GM23338 (cell line): ENCODE measurements at places on chromosomes 1 and 21. TPM values are rescaled to one million over a fixed set of nuclear protein-coding genes. Genes with fewer than 3 reads are reported as not detected.
A peak's percentile ranks its signal among the peaks of the same experiment; 100 is the strongest.

Gene LCA5L
- 0.69 TPM in 1 of 2 replicates, not detected in the other for total RNA-seq

Gene DRAXIN
- total RNA-seq: 22.6 and 23.0 TPM in 2 replicates

Gene PCNX2
- 61.2 and 88.3 TPM in 2 replicates for total RNA-seq

Gene ADAM30
- not detected in 2 replicates for total RNA-seq

Gene MAP1LC3C
- 1.1 and 1.7 TPM in 2 replicates for total RNA-seq

Gene RBM11
- 6.8 and 8.3 TPM in 2 replicates for total RNA-seq

- no peaks in the 10 kb centered on the region for H3K4me1 ChIP-seq
- peaks cover 5% of the 10 kb centered on the region; the same call in 1 of the 2 replicates for H3K36me3 ChIP-seq
- no peak overlapping the region for H3K4me3 ChIP-seq
- DNase-seq: no peak
These were observed 11.1 kb downstream of the FLG start for GRCh38 chr1:152313970-152314369.

- no peak for DNase-seq
- H3K27ac ChIP-seq: no peak overlapping the region
- no peak overlapping the region for H3K4me3 ChIP-seq
- peaks cover 7% of the 10 kb centered on the region; the same call in 1 of the 2 replicates for H3K4me1 ChIP-seq
- no peaks in the 10 kb centered on the region for H3K27me3 ChIP-seq
These were observed 138.8 kb downstream of the VPS13D start for GRCh38 chr1:12368646-12369045.

- peaks cover 17% of the 10 kb centered on the region for H3K4me1 ChIP-seq
- no peak overlapping the region for H3K4me3 ChIP-seq
- no peak for DNase-seq
- H3K27me3 ChIP-seq: no peaks in the 10 kb centered on the region
- no peak overlapping the region for H3K27ac ChIP-seq
These were observed 164.4 kb downstream of the ZNF281 start for GRCh38 chr1:200245473-200245872.

DNA sequence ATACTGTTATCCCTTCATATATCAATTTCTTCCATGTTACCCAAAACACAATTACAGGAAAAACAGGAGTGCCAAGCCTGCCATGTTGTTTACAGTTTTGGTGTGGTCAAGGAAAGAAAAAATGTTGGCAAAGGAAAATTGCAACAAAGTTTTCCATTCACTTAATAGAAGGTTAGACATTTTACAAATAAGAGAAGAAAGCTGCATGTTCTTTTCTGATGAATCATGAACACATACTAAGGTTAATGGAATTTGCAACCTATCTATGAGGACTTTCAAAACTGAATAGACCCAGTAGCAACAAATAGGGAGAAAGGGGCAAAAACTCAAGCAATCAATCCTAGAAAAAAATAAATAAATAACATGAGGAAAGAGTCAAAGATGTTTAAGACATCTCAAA, 556.7 kb downstream of the DPYD start:
- no peak overlapping the region for H3K4me3 ChIP-seq
- H3K27me3 ChIP-seq: no peaks in the 10 kb centered on the region
- H3K27ac ChIP-seq: no peak overlapping the region
- no peak for DNase-seq
- H3K4me1 ChIP-seq: no peaks in the 10 kb centered on the region; the same call in 1 of the 2 replicates

GRCh38 chr1:168216171-168216570, 9.6 kb upstream of the SFT2D2 start:
- peaks cover 19% of the 10 kb centered on the region for H3K4me1 ChIP-seq
- H3K36me3 ChIP-seq: peaks cover 4% of the 10 kb centered on the region; the same call in 1 of the 2 replicates
- no peak overlapping the region for H3K4me3 ChIP-seq
- no peaks in the 10 kb centered on the region for H3K27me3 ChIP-seq
- H3K27ac ChIP-seq: no peak overlapping the region
- DNase-seq: no peak

DNA sequence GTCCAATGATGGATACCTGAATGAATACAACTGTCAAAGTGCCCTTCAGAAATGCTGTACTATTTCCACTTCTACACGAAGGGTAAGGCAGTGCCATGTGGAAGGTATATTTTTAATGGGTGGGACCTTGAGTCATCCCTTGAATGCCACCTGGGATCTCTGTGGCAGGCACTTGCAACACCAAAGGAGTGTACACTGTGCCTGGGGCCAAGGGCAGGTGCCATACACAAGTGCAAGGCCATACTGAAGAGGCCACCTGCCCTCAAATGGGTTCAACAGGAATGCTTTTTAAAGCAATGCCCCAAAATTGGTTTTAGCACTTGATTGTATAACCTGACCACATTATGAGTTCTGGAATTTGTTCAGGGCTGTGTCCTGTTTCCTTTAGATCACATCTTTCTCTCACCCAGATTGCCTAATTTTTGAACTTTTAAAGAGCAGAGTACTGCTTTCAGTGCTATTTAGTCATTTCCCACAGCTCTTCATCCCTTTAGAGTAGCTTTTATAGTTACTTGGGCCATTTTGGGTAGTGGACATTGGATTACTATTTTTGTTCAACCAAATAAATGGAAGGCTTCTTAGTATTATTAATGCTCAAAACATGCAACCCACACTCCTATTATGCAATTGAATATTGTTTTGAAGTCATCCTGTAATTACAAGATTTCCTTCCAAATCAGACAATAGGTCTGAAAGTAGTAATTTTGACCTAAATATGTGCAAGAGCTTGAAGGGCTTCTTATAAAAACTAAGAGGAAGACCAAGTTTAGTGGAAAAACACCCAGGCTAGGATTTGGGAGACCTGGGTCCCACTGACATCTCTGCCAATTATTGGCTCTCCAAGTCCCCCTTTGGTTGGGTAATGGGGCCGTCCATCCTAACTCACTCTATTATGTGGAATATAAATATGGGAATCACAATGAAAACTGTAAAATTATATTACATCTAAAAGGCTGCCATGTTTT, 57.2 kb downstream of the LEPR start:
- H3K4me1 ChIP-seq: no peaks in the 10 kb centered on the region
- no peak for DNase-seq
- H3K27me3 ChIP-seq: no peaks in the 10 kb centered on the region

- H3K27ac ChIP-seq: no peak overlapping the region
- no peaks in the 10 kb centered on the region for H3K27me3 ChIP-seq
These were observed 38.6 kb downstream of the BMP8A start for GRCh38 chr1:39529901-39530535.

- DNase-seq: no peak
- no peak overlapping the region for H3K4me3 ChIP-seq
- no peak overlapping the region for H3K27ac ChIP-seq
- H3K36me3 ChIP-seq: no peaks in the 10 kb centered on the region; the same call in 1 of the 2 replicates
These were observed 13.4 kb downstream of the PTPN14 start for GRCh38 chr1:214537872-214538473.

DNA sequence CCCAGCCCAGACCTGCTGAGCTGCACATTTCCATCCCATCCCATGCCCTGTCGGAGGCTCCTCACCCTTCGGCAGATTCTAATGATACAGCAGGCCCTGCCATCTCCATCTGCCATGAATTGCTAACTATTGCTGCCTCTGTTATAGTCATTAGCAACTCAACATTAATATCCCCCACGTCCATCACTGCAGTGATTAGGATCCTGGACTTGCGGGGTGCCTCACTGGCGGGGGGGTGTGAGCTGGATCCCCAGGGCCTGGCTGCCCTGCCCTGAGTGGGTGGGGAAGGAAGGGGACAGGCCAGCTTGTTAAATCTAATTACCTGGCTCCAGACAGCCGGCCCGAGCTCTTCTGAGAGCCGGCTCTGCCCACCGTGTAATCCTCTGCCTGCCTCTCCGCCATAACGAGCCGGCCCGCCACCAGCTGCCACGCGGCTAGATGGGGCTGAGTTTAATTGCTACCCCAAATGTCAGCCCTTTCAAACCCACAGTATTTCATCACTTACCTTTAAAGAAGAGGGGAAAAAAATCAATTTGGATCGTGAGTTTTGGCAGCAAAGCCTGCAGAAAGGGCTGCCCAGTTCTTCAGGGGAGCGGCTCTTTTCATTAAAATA, 227.3 kb upstream of the CSF3R start:
- H3K27me3 ChIP-seq: no peaks in the 10 kb centered on the region
- DNase-seq: no peak
- no peaks in the 10 kb centered on the region for H3K36me3 ChIP-seq

- H3K4me3 ChIP-seq: no peak overlapping the region
- no peaks in the 10 kb centered on the region for H3K4me1 ChIP-seq
These were observed 40.5 kb upstream of the ITPKB start for GRCh38 chr1:226779561-226779960.

- no peak overlapping the region for H3K4me3 ChIP-seq
- H3K4me1 ChIP-seq: peaks cover 31% of the 10 kb centered on the region
- H3K27me3 ChIP-seq: no peaks in the 10 kb centered on the region
- no peaks in the 10 kb centered on the region for H3K36me3 ChIP-seq
- DNase-seq: no peak
These were observed 3.0 kb downstream of the TSPAN2 start for GRCh38 chr1:115086176-115086830.

GRCh38 chr1:22224091-22224490, 81.2 kb upstream of the WNT4 start:
- no peaks in the 10 kb centered on the region for H3K27me3 ChIP-seq
- H3K36me3 ChIP-seq: no peaks in the 10 kb centered on the region
- H3K4me1 ChIP-seq: peaks cover 5% of the 10 kb centered on the region; the same call in 1 of the 2 replicates
- H3K4me3 ChIP-seq: no peak overlapping the region
- no peak for DNase-seq

- no peak for DNase-seq
- no peaks in the 10 kb centered on the region for H3K27me3 ChIP-seq
- H3K27ac ChIP-seq: no peak overlapping the region
- H3K4me3 ChIP-seq: no peak overlapping the region
- H3K4me1 ChIP-seq: no peaks in the 10 kb centered on the region
These were observed 243.9 kb upstream of the ZRANB2 start for GRCh38 chr1:71324671-71325267.

DNA sequence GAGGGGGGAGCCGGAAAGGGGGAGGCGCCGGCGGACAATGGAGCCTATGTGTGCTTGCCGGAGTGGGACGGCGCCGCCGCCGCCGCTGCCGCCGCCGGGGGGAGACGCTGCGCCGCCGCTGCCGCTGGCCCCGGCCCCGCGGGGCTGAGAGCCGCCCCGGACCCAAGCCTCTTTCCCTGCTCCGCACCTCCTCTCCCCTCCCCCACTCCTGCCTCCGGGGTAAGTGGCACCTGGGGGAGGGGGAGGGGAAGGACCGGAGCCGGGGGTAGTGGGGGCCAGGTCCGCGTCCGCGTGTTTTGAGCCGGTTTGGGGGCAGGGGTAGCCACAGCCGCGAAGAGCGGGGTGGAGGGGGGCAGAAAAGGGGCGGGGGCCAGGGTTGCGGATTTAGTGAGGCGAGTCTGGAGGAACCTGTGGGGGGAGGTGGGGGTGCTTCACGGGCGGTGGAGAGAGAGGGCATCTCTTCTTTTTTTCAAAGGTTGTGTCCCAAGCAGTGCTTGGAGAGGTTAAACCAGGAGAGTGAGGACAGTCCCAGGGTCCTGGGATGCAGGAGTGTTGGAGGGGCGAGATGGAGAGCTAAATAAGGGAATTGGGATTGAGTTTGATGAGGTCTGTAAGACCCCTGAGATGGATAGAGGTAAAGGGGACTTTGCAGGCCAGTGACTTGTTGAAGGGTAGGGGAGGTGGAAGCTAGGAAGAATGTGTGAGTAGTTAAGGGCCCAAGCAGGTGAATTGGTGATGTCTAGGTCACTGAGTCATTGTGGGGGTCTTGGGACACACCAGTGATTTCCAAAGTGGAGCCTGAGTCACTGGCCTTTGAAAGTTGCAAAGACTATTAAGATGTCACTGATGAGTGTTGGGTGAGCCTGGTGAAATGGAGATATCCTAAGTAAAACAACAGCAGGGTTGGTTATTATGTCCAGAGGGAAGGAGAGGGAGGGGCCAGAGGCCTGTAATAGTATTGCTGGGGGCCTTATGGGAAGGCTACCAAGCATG, 59.1 kb downstream of the BCL9 start:
- H3K36me3 ChIP-seq: peaks cover 4% of the 10 kb centered on the region; the same call in 1 of the 2 replicates
- H3K27me3 ChIP-seq: peaks cover 32% of the 10 kb centered on the region
- peaks cover 35% of the 10 kb centered on the region for H3K4me1 ChIP-seq

- H3K36me3 ChIP-seq: peaks cover 11% of the 10 kb centered on the region; the same call in 1 of the 2 replicates
- H3K4me3 ChIP-seq: no peak overlapping the region
- H3K27me3 ChIP-seq: no peaks in the 10 kb centered on the region
- DNase-seq: peak; percentile 40
- H3K4me1 ChIP-seq: peaks cover 6% of the 10 kb centered on the region; the same call in 1 of the 2 replicates
These were observed 39.6 kb downstream of the KCTD3 start for GRCh38 chr1:215606564-215607168.

DNA sequence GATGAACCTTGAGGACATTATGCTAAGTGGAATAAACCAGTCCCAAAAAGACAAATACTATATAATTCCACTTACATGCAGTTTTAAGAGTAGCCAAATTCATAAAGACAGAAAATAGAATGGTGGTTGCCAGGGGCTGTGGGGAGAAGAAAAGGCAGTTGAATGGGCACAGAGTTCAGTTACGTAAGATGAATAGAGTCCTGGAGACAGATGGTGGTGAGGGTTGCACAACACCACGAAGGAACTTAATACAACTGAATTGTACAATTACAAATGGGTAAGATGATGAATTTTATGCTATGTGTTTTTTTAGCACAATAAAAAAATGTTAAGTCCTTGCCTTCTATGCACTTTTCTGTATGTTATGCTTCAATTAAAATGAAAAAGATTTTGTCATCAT, 66.6 kb downstream of the CD34 start:
- no peaks in the 10 kb centered on the region for H3K27me3 ChIP-seq
- H3K36me3 ChIP-seq: no peaks in the 10 kb centered on the region
- H3K4me1 ChIP-seq: no peaks in the 10 kb centered on the region
- H3K27ac ChIP-seq: no peak overlapping the region
- DNase-seq: no peak

GRCh38 chr21:37407719-37408420, 41.3 kb downstream of the DYRK1A start:
- no peak for DNase-seq
- peak overlapping the region; percentile 26; the same call in 1 of the 2 replicates for H3K27ac ChIP-seq

- no peak overlapping the region for H3K27ac ChIP-seq
- H3K4me3 ChIP-seq: no peak overlapping the region
- no peaks in the 10 kb centered on the region for H3K27me3 ChIP-seq
- DNase-seq: no peak
These were observed 9.7 kb downstream of the GJA5 start for GRCh38 chr1:147750618-147751217.

- H3K4me3 ChIP-seq: no peak overlapping the region
- no peaks in the 10 kb centered on the region for H3K4me1 ChIP-seq
- no peaks in the 10 kb centered on the region for H3K27me3 ChIP-seq
- DNase-seq: no peak
- peaks cover 8% of the 10 kb centered on the region for H3K36me3 ChIP-seq
These were observed 18.6 kb upstream of the KCNQ4 start for GRCh38 chr1:40764981-40765380.
